HS-27A (cell line): ENCODE measurements at places on chromosomes 6 and 20.

- DNase-seq = no peak
Observed at GRCh38 chr6:137150072-137150471, 23.4 kb downstream of the IL22RA2 start.

- DNase-seq = no peak
Observed at GRCh38 chr6:66068907-66069306, 361.9 kb upstream of the EYS start.

- DNase-seq = no peak
Observed at GRCh38 chr6:76644231-76644630, 571.8 kb upstream of the IMPG1 start.

- peak; percentile 82 for DNase-seq
Observed at GRCh38 chr20:8646716-8647115, 422.2 kb upstream of the PLCB4 start.

GRCh38 chr6:52994031-52994838 is 849 bp downstream of the GSTA4 start:
- DNase-seq = no peak

- no peak for DNase-seq
Observed at GRCh38 chr20:61692479-61692878, 373.2 kb downstream of the TAF4 start.

DNA sequence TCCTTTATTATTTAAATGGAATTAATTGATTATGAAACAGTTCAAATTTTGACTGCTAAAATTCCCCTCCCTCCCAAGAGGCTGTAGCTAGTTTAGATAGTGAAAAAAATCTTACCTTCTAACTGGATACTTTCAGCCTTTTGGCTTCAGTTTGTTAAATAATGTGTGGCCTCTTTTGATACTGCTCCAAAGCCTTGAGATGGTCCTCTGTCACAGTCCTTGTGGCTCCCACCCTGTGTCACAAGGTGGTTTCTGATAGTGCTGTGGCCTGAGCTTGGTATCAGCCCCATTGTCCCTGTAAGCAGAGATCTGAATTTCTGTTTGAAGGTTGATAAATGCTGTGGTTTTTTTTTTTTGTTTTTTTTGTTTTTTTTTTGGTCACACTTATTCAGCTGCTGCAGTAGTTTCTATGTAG is 20.8 kb downstream of the PANK2 start:
- no peak for DNase-seq

GRCh38 chr6:101832371-101832770 is 438.9 kb downstream of the GRIK2 start:
- no peak for DNase-seq

DNA sequence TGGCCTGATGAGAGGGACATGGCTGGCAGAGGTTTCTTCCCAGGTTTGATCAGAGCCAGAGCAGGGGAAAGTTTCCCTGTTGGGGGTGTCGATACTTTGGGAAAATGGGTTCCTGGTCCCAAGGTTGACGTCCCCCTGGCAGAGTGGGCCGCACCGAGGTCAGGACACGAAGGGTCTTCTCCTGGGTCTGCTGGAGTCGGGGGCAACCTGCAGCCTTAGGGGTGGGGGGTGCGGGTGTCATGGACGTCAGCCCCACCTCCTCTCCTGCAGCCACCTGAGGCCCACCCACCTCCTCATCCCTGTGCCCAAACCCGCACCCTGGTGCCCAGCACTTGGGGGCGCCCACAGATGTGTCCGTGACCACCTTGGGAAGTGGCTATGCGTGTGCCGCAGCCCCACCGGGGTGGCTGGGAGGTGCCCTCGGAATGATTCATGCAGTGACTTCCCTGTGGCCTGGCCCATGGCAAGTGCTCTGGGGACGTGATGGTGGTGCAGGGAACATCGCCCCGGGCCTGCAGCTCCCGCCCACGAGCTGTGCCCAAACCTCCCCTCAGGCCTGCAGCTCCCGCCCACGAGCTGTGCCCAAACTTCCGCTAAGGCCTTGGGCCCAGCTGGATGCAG is 64.9 kb downstream of the YTHDF1 start:
- DNase-seq = no peak

GRCh38 chr6:7137335-7138045 is 29.7 kb downstream of the RREB1 start:
- no peak for DNase-seq

GRCh38 chr6:36023996-36024795 is at the start of gene SLC26A8:
TSS of gene SLC26A8 (minus strand) at chr6:36024641. CDS start at chr6:36019707, 4,934 bp downstream.
- no peak for DNase-seq

DNA sequence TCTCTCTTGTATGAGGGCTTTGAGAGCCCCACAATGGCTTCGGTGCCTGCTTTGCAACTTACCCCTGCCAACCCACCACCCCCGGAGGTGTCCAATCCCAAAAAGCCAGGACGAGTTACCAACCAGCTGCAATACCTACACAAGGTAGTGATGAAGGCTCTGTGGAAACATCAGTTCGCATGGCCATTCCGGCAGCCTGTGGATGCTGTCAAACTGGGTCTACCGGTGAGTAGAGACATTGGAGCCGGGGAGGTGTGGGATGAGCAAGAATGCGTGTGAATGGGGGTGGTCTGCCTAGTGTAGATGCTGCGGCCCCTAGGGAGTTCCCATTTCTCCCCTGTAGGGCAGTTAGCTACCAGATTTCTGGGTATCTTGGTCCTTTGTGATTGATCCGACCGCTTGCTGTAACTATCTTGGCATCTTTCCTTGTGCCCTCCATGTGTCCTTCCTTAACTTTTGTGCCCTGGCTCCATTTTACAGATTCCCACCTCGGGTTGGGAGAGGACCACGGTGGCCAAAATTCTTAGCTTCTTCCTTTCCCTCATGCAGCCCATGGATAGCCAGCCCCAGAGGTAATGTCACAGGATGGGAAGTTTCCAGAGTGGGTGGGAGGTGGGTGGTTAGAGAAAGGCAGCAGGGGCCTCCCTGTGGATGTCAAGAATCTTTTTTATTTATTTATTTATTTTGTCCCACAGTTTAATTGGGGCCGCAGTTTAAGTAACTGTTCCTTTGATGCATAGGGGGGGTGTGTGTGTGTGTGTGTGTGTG is 6.3 kb downstream of the BRD2 start:
- DNase-seq = no peak

DNA sequence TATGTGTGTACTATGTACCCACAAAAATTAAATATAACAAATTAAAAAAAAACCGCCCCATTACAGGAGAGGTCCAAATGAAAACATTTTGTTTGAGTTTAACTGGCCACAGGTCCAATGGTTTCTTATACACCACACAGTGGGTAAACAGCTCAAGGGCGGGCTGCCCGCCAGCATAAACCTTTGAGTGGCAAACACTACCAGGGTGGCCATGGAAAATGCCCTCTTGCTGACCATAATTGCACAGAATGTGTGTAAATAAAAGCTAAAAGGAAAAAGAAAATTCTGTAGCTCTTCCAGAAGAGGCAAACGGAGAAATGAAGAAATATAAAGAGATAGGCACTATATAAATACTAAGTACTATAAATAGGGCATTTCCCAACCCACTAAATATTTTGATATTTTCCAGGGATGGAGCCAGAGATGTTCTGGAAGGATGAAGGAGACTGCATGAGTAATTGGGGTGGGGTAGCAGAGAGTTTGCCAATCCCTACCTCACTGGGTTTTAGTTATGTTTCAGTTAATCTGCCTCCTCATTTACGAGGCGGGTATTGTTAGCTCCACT is 1.1 kb upstream of the CDC5L start:
- DNase-seq = no peak

DNA sequence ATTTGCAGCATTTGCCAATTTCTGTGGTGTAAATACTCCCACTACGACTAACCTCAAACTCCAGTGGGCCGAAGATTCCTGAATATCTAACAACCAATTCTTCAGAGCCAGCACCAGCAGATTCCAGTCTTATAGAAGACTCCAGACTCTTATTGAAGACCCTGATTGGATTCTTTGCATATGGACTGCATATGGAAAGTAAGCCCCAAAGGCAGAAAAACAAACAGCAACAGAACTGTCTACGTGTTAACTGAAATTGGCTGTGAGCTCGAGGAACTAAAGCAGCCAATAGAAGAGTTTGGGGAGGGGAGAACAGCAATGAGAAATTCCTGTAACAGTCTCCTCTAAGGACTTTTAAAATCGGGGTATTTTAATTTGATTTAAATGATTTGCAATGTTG is 19.7 kb upstream of the NRSN1 start:
- DNase-seq = no peak

DNA sequence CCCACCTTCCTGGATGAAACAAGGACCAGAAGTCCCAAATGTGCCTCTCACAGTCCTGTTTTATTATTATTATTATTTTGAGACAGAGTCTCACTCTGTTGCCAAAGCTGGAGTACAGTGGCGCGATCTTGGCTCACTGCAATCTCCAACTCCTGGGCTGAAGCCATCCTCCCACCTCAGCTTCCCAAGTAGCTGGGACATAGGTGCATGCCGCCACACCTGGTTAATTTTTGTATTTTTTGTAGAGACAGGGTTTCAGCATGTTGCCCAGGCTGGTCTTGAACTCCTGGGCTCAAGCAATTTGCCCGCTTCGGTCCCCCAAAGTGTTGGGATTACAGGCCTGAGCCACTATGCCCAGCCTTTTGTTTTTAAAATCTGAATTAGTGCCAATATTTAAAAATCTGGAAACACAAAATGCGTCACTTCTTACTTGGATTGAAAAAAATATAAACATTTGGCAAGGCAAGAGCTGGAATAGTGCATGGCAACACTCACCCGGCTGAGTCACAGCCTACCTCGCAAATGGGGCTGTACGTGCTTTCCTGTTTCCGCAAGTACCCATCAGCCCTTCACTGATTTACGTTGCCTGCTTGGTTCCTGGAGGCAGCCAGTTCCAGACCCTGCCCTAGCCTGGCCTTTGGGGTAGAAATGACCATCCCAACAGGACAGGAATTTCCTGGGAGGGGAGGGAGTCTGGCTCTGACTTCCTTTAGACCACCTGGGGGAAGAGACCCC is 6.3 kb downstream of the SDCBP2 start:
- DNase-seq = no peak

DNA sequence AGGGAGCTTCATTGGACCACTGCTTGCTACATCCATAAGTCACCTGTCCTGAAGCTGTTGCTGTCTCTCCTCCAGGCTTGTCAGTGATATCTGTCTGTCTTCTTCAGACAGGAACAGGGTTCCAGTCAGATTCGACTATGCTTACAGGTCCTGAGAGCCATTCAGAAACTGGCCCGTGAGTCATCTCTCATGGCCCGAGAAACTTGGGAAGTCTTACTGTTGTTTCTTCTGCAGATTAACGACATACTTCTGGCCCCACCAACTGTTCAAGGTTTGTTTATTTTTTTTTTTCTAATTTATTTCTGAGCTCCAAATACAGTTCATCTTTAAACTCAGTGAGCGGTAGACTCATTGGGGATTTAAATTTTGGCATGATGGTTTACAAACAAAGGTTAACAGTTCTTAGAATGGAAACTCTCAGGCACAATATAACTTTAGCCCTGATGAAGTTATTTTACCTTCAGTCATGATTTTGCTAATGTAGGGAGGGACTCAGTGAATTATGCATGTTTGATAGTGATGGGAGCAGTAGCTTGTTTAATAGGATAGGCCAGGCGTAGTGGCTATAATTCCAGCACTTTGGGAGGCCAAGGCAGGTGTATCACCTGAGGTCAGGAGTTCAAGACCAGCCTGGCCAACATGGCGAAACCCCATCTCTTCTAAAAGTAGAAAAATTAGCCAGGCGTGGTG is 24.7 kb downstream of the RALGAPB start:
- DNase-seq = no peak

DNA sequence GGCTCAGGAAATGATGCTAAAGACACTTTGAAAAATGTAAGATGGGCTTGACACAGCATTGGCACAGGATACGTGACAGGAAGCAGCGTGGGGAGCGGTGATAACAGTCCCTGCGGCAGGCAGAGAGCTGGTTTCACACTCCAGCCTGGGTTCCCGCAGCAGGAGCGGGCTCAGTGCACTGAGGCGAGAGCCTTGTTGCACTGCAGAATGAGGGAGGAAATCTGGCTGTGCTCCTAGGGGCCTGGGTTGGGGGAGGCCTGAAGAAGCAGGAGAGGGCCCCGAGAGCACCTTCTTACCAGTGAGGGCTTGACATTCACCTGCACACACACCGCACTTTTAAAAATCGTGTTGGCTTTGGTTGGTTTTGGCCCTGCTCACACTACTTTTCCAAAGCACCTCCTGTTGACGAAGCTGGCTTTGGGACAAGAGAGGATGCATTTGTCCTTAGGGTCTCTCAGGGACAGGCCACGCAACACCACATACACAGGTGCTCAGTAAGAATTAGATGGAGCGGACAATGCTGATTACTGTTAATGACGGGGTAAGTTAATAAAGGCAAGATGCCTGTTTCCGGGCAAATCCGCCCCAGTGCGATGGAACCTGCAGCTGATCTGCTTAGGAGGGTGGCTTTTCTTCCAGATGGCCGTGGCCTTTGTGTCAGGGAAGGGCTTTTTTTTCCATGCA is 49.4 kb upstream of the ARMC2 start:
- DNase-seq = no peak

- no peak for DNase-seq
Observed at GRCh38 chr20:38805502-38805957, at the start of gene PPP1R16B. TSS of gene PPP1R16B (plus strand) at chr20:38805697. CDS start at chr20:38835926, 30,229 bp downstream.

- no peak for DNase-seq
Observed at GRCh38 chr6:75946146-75946831, 126.2 kb downstream of the IMPG1 start.

GRCh38 chr6:36730424-36731380 is 33.1 kb downstream of the RAB44 start:
- no peak for DNase-seq

DNA sequence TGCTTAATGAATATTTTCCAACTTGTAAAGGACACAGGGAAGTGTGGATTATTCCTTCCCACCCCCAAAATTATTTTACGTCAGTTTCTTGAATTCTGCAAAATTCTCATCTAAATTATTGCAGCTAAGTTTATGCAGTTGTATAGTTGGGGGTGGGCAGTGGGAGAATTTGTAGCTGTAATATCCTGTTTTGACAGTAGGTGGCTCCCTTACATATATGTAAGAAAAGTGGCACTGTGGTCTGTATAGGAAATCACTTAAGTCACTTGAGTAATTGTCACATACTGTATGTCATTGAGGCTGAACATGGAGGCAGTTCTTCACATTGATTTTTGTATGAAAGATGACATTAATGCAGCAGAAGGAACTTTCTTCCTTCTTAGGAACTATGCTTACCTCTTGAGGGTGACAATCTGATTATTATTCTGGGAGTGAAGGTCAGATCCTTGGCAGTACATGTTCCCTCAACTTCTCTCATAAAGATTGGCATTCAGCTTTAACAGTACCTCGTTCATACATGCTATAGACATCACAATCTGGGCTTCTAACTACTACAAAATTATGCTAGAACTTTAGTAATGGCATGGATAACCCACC is 14.6 kb upstream of the CFAP206 start:
- no peak for DNase-seq

- DNase-seq = peak; percentile 57
Observed at GRCh38 chr6:67630146-67630545, 1004.9 kb upstream of the ADGRB3 start.

GRCh38 chr6:43639984-43640800 is 4.6 kb downstream of the MAD2L1BP start:
- no peak for DNase-seq

- no peak for DNase-seq
Observed at GRCh38 chr6:32581315-32582095, 8.1 kb downstream of the HLA-DRB1 start.

- DNase-seq = no peak
Observed at GRCh38 chr20:47099825-47100441, 205.3 kb downstream of the EYA2 start.

- no peak for DNase-seq
Observed at GRCh38 chr6:84059082-84059481, 25.5 kb downstream of the MRAP2 start.

- no peak for DNase-seq
Observed at GRCh38 chr20:6489361-6490171, 277.9 kb upstream of the BMP2 start.
